Activated CD4-positive, CD25-positive, alpha-beta regulatory T cell treated with anti-CD3 and anti-CD28 coated beads, Interleukin-2, amount 50 U/mL, for 24 hours (primary cell): ENCODE measurements at places on chromosomes 16 and 17.

- ATAC-seq, result no peak
Observed at GRCh38 chr16:85873153-85873552, 25.8 kb upstream of the IRF8 start.

DNA sequence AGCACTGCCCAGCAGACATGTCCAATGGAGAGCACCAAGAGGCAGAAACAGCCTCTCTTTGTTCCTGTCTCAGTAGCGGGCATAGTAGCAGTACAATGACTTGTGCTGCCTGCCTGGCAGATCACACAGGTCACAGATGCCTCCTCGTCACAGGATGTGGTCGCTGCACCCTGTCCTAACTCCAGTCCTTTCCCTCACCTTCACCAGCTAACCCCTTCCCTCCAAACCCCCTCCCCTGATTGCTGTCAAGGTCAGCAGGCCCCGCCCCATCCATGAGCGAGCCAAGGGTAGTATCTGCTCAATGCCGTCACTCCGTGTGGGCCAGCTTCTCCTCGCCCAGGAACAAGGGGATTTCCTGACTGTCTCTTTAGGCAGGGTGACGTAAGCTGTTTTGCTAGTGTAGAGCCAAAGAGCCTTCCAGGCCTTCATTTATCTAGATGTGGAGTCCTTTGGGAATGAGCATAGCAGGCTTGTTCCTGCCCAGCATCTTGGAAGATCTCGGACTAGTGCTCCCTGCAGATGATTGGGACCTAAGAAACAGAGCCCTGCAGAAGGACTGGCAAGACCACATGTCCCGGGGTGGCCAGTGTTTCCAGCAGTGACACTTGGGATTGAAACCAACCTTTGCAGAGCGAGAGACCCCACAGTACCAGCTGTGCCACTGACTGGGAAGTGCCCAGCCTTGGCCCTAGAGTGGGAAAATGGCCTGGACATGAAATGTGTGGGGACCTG, 75.9 kb upstream of the TNRC6C start:
- peak; percentile 85 for ATAC-seq

GRCh38 chr17:32271844-32272243, 6.2 kb downstream of the RHBDL3 start:
- no peak for ATAC-seq

DNA sequence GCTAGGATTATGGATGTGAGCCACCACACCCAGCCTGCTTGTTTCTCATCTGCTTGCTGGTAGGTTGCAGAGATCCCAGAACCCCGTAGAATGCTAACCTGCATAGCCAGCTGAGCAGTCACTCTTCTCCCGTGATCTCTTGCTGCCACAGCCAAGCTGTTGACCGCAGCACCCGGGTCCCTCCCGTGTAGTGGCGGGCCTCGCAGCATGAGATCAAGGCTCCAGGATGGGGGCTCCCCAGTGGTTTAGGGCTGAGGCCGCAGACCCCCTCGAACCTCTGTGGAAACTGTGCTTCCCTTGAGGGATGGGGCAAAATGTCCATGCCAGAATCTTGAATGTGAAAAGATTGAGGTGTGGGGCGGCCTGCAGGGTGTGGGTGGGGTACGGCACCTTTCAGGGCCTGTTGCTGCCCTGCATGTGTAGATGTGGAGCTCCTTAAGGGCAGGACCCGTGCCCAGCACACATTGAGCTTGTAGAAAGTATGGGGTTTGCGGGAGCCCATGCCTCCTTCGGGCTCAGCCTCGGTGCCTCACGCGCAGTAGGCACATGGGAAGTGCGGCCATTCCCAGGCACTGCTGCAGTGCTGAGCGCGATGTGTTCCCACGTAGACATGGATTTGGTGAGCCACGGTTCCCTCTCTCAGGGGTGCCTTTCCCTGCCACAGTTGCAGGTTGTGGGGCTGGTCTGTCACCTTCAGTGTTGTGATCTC, 99.9 kb downstream of the BANP start:
- no peak for ATAC-seq

- no peak for ATAC-seq
Observed at GRCh38 chr17:39171933-39172332, 6.0 kb upstream of the ARL5C start.

DNA sequence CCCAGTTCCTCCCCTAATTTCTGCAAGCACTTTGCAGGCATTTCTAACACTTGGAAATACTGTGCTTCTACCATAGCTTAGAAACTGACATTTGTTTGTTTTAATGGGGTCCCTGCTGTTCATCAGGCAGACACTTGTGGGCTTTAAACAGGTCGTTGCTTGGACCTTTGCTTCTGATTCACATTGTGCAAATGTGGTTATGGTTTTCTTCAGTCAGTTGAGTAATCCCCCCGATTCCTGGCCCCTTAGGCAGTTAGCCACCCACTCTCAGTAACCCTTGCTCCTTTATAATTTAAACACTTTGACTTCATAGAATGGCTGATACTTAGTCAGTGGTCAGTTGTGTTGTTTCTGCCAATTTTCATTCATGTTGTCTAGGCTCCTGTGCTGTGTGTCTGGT, 39.4 kb downstream of the SLC47A1 start:
- ATAC-seq, result no peak

GRCh38 chr16:77111056-77111565, 79.9 kb upstream of the MON1B start:
- ATAC-seq, result no peak
